Right cardiac atrium (tissue), 5 donors: ENCODE measurements at places on chromosomes 5 and 9. TPM values are rescaled to one million over a fixed set of nuclear protein-coding genes. Genes with fewer than 3 reads are reported as not detected.
A peak's percentile ranks its signal among the peaks of the same experiment; 100 is the strongest.

DNA sequence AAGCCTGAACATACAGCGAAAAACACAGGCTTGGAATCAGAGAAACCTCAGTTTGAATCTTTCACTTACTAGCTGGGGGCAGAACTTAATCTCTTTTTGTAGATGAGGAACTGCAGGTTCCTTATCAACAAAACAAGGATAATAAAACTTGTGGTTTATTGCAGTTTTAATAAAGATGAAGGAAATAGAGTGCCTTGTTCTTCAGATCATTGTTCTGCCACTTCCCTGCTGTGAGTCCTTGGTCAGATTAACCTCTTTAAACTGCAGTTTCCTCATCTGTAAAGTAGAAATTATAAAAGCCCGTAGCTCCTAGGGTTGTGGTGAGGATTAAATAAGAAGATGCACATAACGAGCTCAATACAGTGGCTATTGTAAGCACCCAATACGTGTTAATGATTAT lies 57.4 kb downstream of the FEM1C start:
- no peak for DNase-seq

DNA sequence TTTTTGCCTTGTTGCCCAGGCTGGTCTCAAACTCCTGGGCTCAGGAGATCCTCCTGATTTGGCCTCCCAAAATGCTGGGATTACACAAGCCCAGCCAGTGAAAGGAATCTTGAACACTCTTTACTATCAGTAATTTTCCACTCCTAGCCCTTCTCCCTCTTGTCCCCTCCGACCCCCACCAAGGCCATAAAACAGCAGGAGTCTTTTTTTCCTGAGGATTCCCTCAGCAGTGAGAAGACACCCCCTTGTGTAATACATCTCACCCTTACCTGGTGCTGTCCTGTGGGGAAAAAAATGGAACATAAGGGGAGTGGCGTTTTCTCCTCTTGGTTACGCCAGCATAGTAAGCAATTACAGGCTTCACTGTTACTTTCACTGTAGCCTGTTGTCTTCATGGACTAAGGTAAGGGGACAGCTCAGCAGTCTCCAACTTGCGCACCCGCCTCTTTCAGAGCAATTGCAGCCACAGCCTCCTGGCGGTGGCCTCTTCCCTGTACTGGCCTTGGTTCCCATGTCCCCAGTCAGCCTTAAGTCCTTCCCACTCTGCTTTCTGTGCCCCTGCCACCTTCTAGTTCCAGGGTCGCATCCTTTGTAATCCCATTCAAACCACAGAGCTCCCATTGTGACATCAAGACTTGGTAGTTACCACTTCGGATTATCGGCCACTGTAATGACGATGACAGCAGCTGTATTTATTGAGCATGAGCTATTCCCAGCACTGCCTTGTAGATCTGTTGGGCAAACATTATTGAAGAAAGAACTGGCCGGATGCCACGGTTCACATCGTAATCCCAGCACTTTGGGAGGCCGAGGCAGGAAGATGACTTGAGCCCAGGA lies 10.0 kb downstream of the NAIF1 start:
- DNase-seq: no peak

DNA sequence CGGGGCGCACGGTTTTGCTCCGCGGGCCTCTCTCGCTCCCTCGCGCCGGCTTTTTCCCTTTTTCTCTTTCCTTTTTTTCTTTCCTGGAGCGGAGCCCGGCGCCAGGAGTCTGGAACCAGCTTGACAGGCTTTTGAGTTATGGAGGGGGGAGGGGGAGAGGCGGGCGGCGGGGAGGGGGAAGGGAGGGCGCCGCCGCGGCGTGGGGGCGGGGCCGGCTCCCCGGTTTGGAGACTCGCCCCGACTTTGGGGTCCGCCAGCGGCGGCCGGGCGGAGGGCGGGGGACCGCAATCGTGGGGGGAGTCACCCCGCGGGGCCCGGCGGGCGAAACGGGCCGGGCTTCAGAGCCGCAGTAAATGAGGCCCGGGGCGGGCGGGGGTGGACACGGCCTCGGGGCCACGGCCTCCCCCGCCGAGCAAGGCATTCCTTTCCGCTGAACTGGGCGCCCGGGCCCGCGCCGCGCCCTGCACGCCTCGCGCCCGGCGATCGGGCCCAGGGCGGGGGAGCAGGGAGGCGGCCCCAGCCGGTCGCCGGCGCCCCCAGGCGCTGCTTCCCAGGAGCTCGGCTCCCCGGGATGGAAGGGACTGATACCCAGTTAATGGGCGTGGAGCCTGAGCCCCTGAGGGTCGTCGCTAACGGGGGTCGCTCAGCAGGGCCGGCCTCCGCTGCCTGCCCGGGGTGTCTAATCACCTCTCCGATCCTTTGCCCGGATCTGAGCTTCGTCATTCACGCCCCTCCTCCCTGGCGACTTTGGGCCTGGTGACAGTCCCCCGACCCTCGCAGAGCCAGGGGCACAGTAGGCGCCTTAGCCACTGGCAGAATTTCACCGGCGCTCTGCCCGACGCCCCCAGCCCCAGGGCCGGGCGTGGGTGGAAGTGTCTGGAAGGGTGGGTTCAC lies 138.1 kb downstream of the C9orf50 start:
- DNase-seq: peak; percentile 95

- DNase-seq: no peak
Measured at GRCh38 chr5:14218480-14218879, 75.3 kb downstream of the TRIO start.

- peak; percentile 57 for DNase-seq
Measured at GRCh38 chr9:133471551-133472276, 7.2 kb downstream of the SLC2A6 start.

- peak; percentile 76 for DNase-seq
Measured at GRCh38 chr5:172902497-172903472, 56.4 kb upstream of the RPL26L1 start.

GRCh38 chr5:137681191-137681590 lies 54.7 kb downstream of the KLHL3 start:
- DNase-seq: no peak

GRCh38 chr5:159837860-159838259 lies 78.4 kb upstream of the ADRA1B start:
- DNase-seq: no peak

The LHFPL2 gene
- total RNA-seq: 21.4 TPM

The TXNDC8 gene
- total RNA-seq: not detected

The SNX30 gene
- total RNA-seq: 3.9 TPM
